ENCODE measurements at places on chromosomes 1 and 21.

GRCh38 chr1:231601824-231602672 is 24.5 kb upstream of the DISC1 start:
- DNase-seq: no peak

DNA sequence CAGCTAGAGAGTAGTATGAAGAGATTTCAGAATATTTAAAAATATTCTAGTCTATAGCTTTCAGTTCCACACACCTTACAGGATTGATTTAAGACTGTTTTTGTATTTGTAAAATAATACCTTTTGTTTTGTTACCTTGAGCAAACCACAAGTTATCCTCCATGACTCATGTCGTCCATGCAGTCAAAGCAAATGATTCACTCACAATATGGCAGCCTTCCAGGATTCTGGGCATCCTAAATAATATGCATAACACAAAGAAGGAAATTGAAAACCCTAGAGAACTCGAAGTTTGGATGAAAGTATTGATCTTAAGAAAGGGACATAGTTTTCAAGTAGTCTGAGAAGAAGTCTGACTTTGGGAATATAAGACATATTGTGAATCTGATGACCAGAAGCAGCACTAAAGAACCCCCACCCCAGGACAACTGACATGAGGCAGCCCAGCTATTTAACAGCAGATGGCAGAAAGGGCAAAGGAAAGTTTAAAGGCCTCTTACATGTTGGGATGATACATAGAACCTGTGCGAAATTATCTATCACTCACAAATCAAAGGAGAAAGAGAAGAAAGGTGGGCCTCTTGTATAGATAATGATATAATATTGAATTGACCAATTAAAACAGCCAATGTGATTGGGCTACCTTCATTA is 857.9 kb downstream of the BRINP3 start:
- peak; percentile 42 for DNase-seq

DNA sequence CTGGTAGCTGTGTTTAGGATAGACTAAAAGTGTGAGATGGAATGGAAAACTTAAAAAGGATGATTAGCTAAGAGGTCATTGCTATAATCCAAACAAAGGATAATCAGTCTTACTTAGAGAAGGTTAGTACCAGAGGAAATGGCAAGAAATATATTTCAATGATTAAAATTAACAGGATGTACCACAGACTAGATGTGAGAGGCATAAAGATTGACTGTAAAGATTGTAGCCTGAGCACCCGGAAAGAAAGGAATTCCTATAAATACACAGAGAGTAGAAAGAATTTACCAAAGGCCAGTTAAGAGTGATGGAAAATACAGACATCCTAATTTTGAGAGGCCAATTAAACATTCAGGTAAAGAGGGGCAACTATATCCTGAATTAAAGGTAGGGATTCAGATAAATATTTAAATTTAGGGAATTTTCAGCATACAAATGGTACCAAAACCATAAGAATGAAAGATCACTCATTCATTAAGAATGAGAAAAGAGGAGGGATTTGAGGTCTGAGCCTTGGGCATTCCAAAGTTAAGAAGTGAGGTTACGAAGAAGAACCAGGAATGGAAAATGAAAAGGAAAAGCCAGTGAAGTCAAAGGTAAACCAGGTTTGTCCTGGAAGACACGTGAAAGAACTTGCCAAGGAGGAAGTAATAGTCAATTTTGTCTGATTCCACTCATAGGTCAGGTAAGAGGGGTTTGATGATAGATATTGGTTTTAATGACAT is 46.4 kb upstream of the RGS1 start:
- DNase-seq: no peak

- DNase-seq: no peak
Observed at GRCh38 chr1:14810595-14811361, 212.3 kb downstream of the KAZN start.

DNA sequence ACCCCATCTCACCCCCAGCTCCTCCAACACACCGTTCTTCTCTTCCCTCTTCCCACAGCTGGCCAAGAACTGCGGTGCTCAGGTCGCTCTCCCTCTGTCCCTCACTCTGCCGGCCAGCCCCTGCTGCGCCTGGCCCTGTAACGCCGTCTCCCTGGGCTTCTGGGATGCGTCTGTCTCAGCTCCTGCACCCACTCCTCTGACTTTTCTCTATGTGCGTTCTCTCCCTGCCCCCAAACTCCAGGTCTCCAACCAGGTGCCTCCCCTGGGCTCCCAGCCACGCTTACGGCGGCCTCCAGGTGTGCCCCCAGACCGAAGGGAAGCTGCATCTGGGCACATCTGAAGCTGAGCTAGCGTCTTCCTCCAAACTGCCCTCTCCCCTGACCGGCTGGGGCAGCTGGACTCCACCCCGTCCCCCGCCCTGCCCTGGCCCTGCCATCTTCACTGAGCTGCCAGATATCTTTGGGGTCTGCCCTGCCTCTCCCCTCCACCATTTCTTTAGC is 2.6 kb downstream of the KRTAP10-12 start:
- DNase-seq: no peak

Measured in myocyte (in vitro differentiated cells).